Stimulated activated CD8-positive, alpha-beta memory T cell treated with anti-CD3 and anti-CD28 coated beads, Interleukin-7, amount 100 ng/mL, for 24 hours (primary cell): ENCODE measurements at places on chromosomes 4 and X.

GRCh38 chr4:11746734-11747133, 318.0 kb upstream of the HS3ST1 start:
- no peak for DNase-seq

DNA sequence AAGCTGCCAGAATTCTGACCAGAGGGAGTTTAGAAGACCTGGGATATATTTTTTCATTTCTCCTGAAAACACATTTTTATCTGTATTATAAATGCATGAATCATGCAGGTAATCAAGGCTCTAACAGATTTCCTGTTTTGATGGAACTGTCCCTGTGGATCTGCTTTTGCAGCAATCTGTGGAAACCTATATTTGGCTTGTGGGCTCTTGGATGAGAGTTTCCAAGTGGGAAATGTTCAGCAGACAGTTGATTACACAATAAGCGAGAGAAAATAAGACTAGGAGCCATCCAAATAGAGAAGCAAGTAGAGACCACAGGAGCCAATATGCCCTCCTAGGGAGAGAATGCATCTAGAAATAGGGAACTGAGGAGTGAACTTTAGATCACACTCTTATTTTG, 105.0 kb downstream of the NDST3 start:
- DNase-seq = no peak

DNA sequence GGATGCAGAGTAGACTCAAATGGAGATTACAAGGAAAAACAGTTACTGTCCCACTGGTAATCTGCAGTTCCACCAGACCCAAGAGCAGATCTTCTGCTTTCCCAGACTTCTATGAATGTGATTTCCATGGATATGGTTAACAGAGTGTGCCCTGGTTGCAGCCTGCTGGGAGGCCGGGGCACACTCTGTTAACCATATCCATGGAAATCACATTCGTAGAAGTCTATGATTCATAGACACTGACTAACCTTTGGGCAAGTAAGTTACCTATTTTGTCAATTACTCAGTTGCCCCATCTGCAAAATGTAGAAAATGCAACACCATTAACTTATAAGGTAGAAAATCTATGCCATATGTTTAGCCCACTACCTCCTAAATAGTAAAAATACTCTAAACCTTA, 443.1 kb upstream of the PITX2 start:
- no peak for DNase-seq

GRCh38 chr4:77415689-77416088, 189.9 kb upstream of the CXCL13 start:
- no peak for DNase-seq

GRCh38 chr4:103415801-103416200, 217.7 kb upstream of the CENPE start:
- DNase-seq = no peak
